GM23338 (cell line): ENCODE measurements at places on chromosomes 6 and 20.

DNA sequence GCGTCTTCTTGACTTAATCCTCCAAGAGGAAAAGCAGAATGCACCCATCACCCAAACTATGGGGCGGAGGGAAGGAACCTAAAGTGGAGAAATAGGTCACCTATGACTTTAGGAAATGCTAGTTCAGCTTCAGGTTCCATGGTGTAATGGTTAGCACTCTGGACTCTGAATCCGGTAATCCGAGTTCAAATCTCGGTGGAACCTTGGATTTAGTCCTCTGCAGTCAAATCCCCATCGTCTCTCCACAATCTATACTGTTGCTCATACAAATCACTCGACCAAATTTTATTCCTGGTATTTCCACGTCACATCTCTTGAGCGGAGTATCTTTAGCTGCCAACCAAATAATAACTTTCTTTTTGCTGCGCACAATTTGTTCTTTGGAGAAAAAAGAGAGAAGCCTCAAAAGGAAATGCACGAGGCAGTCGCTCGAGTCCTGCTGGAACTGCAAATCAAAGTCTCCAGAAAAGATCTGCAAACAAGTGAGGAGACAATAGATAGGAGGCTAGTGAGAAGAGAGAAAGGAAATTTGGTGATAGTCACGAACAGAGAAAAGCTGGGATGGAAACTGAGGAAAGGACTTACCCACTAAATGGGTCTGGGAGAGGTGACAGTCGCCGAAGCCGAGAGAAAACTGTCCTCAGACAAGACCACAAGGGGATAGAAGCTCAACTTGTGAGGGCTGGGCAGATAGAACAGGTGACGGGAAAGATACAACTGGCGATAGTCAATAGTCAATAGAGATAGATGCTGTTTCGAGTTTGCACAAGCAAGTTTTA, 16.6 kb downstream of the POM121L2 start:
- peak; percentile 85 for DNase-seq

- peak; percentile 81 for DNase-seq
Observed at GRCh38 chr6:134317471-134318131, at the start of gene SGK1. TSS of gene SGK1 (minus strand) at chr6:134318112. CDS start at chr6:134317460, 652 bp downstream.

- DNase-seq, result no peak
Observed at GRCh38 chr20:46362921-46363867, 43.2 kb downstream of the ELMO2 start.

DNA sequence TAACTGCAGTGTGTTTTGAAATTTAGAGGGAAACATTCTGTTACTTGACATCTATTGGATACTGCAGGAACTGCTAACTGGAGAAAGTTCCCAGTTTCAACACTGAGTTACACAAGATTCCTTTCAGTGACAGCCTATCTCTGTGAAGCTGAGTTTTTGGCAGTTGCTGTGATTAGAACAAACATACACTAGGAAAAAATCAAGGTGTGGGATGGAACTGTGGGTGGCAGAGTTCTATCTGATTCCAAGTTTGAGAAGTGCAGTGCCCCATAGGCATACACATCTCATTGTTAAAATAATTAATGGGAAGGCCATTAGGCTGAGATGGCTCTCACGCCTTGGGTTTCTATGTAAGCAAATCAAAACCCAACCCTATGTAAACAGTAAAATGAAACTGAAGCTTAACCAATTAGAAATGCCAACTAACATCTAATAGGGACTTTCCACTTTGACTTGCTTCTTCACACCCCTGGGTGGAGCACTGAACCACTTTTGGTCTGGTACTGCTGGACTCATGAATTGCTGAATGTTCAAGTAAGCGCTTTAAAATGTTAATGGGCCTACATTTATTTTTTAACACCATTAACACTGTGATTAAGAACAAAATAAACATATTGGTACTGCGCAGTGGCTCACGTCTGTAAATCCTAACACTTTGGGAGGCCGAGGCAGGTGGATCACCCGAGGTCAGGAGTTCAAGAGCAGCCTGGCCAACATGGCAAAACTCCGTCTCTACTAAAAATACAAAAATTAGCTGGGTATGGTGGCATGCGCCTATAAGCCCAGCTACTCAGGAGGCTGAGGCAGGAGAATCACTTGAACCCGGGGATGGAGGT, 55.2 kb upstream of the TBC1D7 start:
- no peak for DNase-seq

GRCh38 chr6:7390226-7390878, 744 bp downstream of the RIOK1 start:
- no peak for DNase-seq

DNA sequence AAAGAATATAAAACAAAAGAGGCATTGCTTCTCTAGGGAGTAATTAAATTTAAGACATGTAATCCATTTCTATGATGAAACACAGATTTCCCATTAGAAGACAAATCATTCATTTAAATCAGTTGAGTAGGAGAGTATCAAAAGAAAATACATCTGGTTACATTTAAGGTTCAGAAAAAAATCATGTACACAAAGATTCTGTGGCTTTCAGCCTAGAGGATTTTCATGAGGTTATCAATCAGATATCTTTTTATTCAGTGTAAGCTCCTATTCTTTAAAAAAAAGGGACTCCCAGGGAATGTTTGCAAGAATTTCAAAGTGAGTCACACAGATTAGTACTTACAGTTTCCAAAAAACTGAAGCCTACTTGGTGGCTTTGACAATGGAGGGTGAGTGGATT, 24.9 kb downstream of the COL21A1 start:
- no peak for DNase-seq

GRCh38 chr6:116191881-116192280, 62.0 kb downstream of the TSPYL4 start:
- DNase-seq, result no peak

GRCh38 chr6:87728706-87729105, 26.7 kb upstream of the AKIRIN2 start:
- DNase-seq, result no peak

- DNase-seq, result no peak
Observed at GRCh38 chr20:10061641-10062040, 26.9 kb downstream of the ANKEF1 start.

- no peak for DNase-seq
Observed at GRCh38 chr20:4344670-4345069, 329.3 kb upstream of the RNF24 start.

GRCh38 chr20:52965380-52965779, 6.8 kb upstream of the TSHZ2 start:
- no peak for DNase-seq
